ENCODE measurements at places on chromosomes 11 and 22.

DNA sequence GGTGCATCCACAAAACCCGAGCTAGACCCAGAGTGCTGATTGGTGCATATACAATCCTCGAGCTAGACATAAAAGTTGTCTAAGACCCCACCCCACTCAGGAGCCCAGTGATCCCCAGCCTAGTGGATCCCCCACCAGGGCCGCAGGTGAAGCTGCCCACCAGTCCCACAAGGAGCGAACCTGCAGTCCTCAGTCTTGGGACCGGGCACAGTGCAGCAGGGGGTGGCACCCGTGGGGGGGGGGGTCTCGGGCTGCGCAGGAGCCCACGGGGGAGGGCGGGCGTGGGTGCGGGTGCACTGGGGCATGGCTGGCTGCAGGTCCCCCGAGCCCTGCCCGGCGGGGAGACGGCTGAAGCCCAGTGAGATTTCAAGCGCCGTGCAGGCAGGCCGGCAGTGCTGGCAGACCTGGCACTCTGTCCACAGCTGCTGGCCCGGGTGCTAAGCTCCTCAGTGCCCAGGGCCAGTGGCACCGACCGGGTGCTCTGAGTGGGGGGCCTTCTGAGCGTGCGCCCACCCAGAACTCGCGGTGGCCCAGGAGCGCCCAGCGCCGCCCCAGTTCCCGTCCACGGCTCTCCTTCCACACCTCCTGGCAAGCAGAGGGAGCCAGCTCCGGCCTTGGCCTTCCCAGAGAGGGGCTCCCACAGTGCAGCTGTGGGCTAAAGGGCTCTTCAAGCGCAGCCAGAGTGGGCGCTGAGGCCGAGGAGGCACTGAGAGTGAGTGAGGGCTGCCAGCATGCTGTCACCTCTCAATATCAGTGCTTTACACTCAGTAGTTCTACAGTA, 989.1 kb downstream of the FAM181B start:
- DNase-seq: no peak

- DNase-seq: no peak
These were observed 38.7 kb upstream of the E2F8 start for GRCh38 chr11:19279451-19279850.

GRCh38 chr11:18408558-18409291, 3.4 kb upstream of the LDHC start:
- no peak for DNase-seq

DNA sequence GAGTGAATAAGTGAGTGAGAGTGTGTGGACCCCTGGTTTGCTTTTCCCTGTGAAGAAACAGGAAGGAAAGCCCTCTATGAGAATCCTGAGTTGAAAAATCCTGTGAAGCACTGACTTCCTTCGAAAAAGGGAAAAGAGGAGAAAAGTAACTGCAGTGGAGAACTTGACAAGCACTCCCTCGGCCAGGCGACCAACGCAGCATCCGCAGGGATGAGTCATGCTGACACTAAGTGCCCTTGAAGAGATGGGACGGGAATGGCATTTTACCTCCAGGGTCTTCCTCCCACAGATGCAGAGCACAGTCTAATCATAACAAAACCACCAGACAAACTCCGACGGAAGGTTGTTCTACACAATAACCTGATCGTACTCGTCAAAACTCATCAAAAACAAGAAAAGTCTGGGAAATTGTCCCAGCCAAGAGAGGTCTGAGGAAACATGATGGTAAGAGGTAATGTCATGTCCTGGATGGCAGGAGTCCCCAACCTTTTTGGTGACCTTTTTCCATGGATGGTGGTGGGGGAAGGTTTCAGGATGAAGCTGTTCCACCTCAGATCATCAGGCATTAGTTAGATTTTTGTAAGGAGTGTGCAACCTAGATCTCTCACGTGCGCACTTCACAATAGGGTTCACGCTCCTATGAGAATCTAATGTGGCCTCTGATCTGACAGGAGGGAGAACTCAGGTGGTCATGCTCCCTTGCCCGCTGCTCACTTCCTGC, 132.2 kb upstream of the B3GAT1 start:
- DNase-seq: no peak

DNA sequence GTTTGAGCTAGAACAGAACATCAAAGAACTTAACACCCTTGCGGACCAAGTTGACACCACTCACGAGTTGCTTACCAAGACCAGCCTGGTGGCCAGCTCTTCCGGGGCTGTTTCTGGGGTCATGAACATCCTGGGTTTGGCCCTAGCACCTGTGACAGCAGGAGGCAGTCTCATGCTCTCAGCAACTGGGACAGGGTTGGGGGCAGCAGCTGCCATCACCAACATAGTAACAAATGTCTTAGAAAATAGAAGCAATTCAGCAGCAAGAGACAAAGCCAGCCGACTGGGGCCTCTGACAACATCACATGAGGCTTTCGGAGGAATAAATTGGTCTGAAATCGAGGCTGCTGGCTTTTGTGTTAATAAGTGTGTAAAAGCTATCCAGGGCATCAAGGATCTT, 8.7 kb downstream of the APOL5 start:
- no peak for DNase-seq

DNA sequence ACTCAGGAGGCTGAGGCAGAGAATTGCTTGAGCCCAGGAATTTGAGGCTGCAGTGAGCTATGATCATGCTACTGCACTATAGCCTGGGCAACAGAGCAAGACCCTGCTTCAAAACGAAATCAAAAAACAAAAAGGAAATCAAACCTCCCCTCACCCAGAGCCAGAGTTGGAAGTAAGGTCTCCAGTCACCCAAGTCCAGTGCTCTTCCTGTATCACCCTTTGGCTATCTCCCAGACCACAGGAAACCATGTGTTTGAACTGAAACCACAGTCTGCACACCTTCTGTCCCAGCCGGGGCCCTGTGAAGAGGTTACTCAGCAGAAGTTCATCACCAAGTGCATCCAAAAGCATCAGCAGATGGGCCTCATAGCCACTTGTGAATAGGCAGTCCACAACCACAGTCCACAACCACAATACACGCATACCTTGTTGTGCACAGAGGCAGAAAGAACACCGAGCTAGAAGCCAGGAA, 4.6 kb downstream of the MYH9 start:
- no peak for DNase-seq

- no peak for DNase-seq
These were observed 59.9 kb upstream of the FGF3 start for GRCh38 chr11:69878927-69879728.

GRCh38 chr11:88363648-88364065, 26.1 kb upstream of the CTSC start:
- DNase-seq: no peak

- DNase-seq: no peak
These were observed 131.9 kb downstream of the MPPED1 start for GRCh38 chr22:43543522-43544288.

DNA sequence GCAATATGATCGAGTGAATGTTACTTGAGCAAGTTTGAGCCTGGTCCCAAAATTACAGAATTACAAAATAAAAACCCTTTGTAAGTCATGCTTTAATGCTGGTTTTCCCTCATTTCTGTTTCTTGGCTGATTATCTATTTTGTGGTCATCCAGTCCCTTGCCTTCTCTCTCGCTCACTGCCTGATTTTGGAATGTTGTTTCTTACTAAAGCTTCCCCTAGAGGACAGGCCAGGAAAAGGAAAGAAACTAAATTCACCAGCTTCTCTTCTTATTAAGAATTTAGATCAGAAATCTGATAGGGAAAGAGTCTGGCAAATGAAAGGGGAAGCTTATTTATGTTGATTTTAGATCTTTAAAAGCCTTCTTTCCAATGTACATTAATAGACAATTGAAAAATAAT, 16.6 kb upstream of the BDNF start:
- DNase-seq: no peak

DNA sequence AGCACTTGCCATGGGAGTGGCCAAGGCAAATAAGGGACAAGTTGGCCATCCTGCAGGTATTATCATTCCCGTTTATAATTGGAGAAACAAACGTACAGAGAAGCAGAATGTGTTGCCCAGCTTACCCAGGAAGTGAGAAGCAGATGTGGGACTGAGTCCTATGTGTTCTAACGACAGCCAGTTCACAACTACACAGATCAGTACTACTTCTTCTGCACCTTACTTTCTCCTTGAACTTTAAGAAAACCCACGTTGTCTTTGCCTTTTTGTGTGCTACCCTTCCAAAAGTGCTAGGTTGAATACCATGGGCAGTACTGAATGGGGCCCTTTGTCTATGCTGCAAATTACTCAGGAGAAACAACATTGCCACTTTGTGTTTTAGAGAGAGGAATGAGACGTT, 62.8 kb upstream of the BLID start:
- no peak for DNase-seq

DNA sequence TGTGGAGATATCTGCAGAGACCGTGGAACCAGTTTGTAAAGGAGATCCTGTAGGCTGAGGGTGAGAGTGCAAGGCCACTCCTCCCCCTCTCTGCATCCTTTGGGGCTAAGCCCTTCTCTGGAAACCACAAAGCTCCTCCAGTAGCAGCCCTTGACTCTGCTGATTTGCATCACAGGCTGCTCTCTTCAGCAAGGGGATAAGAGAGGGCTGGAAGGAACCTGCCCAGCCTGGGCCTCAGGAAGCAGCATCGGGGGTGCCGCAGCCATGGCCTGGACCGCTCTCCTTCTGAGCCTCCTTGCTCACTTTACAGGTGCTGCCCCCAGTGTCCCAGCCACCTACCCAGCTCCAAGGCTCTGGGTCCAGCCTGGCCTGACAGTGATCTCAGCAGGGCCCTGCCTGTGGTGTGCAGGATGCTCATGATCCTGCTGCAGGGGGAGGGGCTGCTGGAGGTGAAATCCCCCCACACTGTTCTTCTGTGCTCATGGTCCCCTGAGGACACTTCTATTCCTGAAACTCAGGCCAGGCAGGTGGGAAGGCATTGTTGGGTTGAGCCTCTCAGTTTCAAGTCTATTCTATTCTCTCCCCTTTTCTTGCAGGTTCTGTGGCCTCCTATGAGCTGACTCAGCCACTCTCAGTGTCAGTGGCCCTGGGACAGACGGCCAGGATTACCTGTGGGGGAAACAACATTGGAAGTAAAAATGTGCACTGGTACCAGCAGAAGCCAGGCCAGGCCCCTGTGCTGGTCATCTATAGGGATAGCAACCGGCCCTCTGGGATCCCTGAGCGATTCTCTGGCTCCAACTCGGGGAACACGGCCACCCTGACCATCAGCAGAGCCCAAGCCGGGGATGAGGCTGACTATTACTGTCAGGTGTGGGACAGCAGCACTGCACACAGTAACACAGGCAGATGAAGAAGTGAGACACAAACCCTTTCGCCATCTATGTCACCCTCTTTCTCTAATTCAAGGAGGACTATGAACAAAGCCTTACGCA, 68.5 kb upstream of the IGLL5 start:
- no peak for DNase-seq

GRCh38 chr11:28649922-28650321, 541.7 kb downstream of the METTL15 start:
- no peak for DNase-seq
